Activated CD8-positive, alpha-beta memory T cell treated with anti-CD3 and anti-CD28 coated beads, Interleukin-2, amount 10 ng/mL, durations not matched to agents 7 days and 5 days (primary cell): ENCODE measurements at places on chromosomes 4 and X. TPM values are rescaled to one million over a fixed set of nuclear protein-coding genes. Genes with fewer than 3 reads are reported as not detected.

Gene VCX3A
- not detected for total RNA-seq

Gene DCUN1D4
- total RNA-seq, result 28.4 TPM

Gene TASL
- 9.0 TPM for total RNA-seq

Gene FAM47A
- total RNA-seq, result not detected

Gene IL1RAPL1
- not detected for total RNA-seq

Gene ARHGAP6
- total RNA-seq, result not detected

Gene CETN2
- 8.7 TPM for total RNA-seq

Gene PACRGL
- 10.5 TPM for total RNA-seq

Gene SLC10A4
- not detected for total RNA-seq

Gene CD38
- total RNA-seq, result 151 TPM

Gene HDAC6
- 107 TPM for total RNA-seq

Gene EVC2
- 1.4 TPM for total RNA-seq

Gene C4orf50
- total RNA-seq, result 1.1 TPM

Gene DCX
- total RNA-seq, result not detected

Gene ATP2B3
- not detected for total RNA-seq

Gene FGFRL1
- 8.4 TPM for total RNA-seq

Gene ENAM
- total RNA-seq, result not detected

Gene PDE5A
- total RNA-seq, result 0.18 TPM

Gene CYTL1
- total RNA-seq, result not detected

Gene WDR1
- 481 TPM for total RNA-seq

Gene SLC49A3
- total RNA-seq, result 1.1 TPM

Gene CSAG3
- total RNA-seq, result 1.4 TPM

Gene NSG1
- 3.4 TPM for total RNA-seq

Gene SULT1E1
- total RNA-seq, result not detected

Gene PABPC1L2B
- total RNA-seq, result not detected

Gene TXK
- total RNA-seq, result 21.2 TPM

Gene IDUA
- 28.1 TPM for total RNA-seq

Gene SSX1
- not detected for total RNA-seq

Gene TCEAL6
- total RNA-seq, result not detected

Gene FAM236B
- not detected for total RNA-seq

Gene MAMLD1
- total RNA-seq, result 11.9 TPM

Gene MED14
- total RNA-seq, result 44.9 TPM

Gene VCX
- not detected for total RNA-seq

Gene DCAF8L2
- not detected for total RNA-seq

Gene PCDH11X
- total RNA-seq, result not detected

Gene EFHC2
- not detected for total RNA-seq

Gene ENPP6
- total RNA-seq, result 6.2 TPM

Gene MAGEB17
- not detected for total RNA-seq

Gene SYP
- total RNA-seq, result 3.9 TPM

Gene RRH
- total RNA-seq, result 0.32 TPM

Gene ADH7
- not detected for total RNA-seq

Gene MAGEA10
- not detected for total RNA-seq

Gene GABRA4
- total RNA-seq, result not detected

Gene C1QTNF7
- not detected for total RNA-seq

Gene TMEM271
- total RNA-seq, result not detected

Gene FAM50A
- 70.5 TPM for total RNA-seq

Gene CXXC4
- total RNA-seq, result not detected

Gene MAGEE2
- not detected for total RNA-seq

Gene ADAD1
- total RNA-seq, result not detected

Gene SMIM9
- total RNA-seq, result 0.26 TPM

Gene ENPEP
- total RNA-seq, result 0.54 TPM

Gene GPR82
- 0.21 TPM for total RNA-seq

Gene TLR7
- 0.09 TPM for total RNA-seq

Gene SLC38A5
- 123 TPM for total RNA-seq

Gene CHIC2
- 16.2 TPM for total RNA-seq

Gene GABRQ
- not detected for total RNA-seq

Gene CTAG1B
- not detected for total RNA-seq

Gene REELD1
- not detected for total RNA-seq

Gene PNMA5
- 0.15 TPM for total RNA-seq

Gene ARSJ
- total RNA-seq, result not detected
